ENCODE measurements at places on chromosomes 12 and 14. TPM values are rescaled to one million over a fixed set of nuclear protein-coding genes. Genes with fewer than 3 reads are reported as not detected.

GRCh38 chr12:89064780-89065179, 287.5 kb downstream of the DUSP6 start:
- H3K27me3 ChIP-seq = no peaks in the 10 kb centered on the region
- no peak overlapping the region for H3K4me3 ChIP-seq
- no peak overlapping the region for H3K27ac ChIP-seq
- no peaks in the 10 kb centered on the region for H3K4me1 ChIP-seq
- no peak for DNase-seq

DNA sequence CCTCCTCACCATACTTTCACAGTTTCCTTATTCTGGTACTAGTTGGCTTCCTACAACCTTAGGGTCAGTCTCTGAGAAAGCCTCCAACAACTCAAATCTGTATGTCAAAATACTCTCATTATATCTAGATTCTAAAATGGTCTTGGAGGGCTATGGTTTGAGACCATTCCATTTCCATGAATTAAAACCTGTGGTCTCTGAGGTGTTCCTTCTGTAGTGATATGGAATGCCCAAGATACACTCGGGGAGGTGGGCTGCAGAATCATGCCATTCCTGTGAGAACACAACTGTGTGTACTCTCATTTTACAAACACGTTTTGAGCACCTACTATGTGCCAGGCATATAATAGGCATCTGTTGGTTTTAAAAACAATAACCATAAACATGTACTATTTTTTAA, 74.0 kb downstream of the FERMT2 start:
- no peaks in the 10 kb centered on the region for H3K36me3 ChIP-seq
- no peaks in the 10 kb centered on the region for H3K27me3 ChIP-seq
- no peaks in the 10 kb centered on the region for H3K4me1 ChIP-seq
- H3K4me3 ChIP-seq = no peak overlapping the region

DNA sequence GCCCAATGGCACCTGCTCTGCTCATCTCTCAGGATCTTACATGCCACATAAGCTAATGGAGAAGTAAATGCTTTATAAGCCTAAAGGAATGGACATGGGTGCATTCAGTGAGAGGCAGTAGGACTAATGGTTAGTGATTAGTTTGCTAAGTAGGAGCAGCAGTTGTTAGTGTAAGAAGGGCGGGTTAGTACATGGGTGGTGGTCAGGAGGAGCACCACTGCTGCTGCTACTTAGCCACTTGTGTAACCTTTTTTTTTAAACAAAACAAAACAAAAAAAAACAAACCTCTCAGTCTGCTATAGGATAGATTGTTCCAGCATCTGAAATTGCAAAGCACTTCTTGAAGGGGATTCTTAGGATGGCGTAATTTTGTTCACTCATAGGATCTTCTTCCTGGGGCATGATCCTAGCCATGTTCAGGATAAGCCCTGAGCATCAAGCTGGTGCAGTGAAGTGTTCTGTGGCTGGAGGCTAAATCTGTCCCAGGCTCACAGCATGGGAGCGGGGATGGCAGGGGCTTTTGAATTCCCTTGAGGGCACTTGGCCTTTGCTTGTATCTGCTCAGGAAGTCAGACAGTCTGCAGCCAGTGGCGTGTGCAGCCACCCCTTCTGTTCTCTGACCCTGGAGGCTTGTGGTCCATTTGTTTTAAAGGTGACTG, 63.6 kb downstream of the CHST11 start:
- DNase-seq = no peak
- peaks cover 11% of the 10 kb centered on the region for H3K4me1 ChIP-seq

The WNT1 gene
- not detected for total RNA-seq

GRCh38 chr14:91872011-91872501, 4.7 kb upstream of the TC2N start:
- peaks cover 3% of the 10 kb centered on the region for H3K36me3 ChIP-seq
- no peaks in the 10 kb centered on the region for H3K27me3 ChIP-seq
- DNase-seq = no peak
- no peak overlapping the region for H3K4me3 ChIP-seq
- peak overlapping the region; percentile 89 for H3K27ac ChIP-seq

The TRHDE gene
- 14.9 TPM for total RNA-seq

- H3K27ac ChIP-seq = peak within 1 kb of the TSS; percentile 7
- H3K4me3 ChIP-seq = no peak within 1 kb of the TSS
- peaks cover 3% of the 10 kb centered on the region for H3K4me1 ChIP-seq
- peaks cover 18% of the 10 kb centered on the region for H3K27me3 ChIP-seq
- no peak for DNase-seq
Observed at GRCh38 chr12:7444076-7444475, at the start of gene CD163L1. Gene CD163L1, minus strand, starts transcription at chr12:7444153. Its CDS starts 26 bp downstream, at chr12:7444127.

The MGP gene
- 243 TPM for total RNA-seq

The LRP1 gene
- total RNA-seq = 248 TPM

GRCh38 chr12:132366341-132366861, 37.0 kb upstream of the GALNT9 start:
- peaks cover 18% of the 10 kb centered on the region for H3K27me3 ChIP-seq
- no peak overlapping the region for H3K27ac ChIP-seq
- no peaks in the 10 kb centered on the region for H3K4me1 ChIP-seq
- no peaks in the 10 kb centered on the region for H3K36me3 ChIP-seq

All from transverse colon (tissue), 4 donors.